ENCODE measurements at places on chromosomes 12 and 14.

DNA sequence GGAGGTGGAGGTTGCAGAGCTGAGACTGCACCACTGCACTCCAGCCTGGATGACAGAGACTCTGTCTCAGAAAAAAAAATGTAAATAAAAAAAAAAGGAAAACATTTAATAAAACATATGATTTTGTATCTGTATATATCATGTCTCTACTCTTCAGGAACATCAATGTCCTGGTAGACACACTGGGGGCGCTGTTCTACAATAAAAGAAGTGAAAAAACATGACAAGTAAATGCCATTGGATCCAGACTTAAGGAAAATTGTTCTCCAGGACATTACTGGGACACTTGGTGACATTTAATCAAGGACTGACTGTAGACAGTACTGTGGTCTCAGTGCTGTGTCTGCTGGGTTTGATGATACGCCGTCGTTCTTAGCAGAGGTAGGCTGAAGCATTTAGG, 15.5 kb upstream of the KLC1 start:
- no peak for DNase-seq

DNA sequence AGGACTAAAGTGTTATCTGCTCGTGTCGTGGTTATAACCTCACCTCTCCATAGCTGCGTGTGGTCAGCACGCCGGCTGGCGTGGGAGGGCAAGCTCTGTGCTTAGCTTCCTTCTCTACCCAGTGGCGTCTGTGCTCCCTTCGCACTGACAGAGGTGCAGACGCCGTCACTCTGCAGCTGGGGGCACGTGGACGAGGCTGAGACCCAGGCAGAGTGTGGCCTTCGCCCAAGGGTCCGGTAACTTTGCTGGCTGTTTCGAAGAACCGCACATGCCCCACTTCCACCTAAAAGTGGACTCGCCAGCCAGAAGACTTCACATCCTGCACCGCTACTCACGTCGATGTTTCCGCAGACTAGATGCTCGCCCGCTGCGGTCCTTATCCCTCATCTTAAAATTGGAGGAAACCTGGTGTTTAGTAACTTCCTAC, 35.9 kb upstream of the DYNC1H1 start:
- no peak for DNase-seq

GRCh38 chr12:128133321-128134073, 133.5 kb upstream of the TMEM132C start:
- DNase-seq: no peak

- DNase-seq: no peak
These were observed 1797.9 kb upstream of the SEL1L start for GRCh38 chr14:83331513-83331912.

DNA sequence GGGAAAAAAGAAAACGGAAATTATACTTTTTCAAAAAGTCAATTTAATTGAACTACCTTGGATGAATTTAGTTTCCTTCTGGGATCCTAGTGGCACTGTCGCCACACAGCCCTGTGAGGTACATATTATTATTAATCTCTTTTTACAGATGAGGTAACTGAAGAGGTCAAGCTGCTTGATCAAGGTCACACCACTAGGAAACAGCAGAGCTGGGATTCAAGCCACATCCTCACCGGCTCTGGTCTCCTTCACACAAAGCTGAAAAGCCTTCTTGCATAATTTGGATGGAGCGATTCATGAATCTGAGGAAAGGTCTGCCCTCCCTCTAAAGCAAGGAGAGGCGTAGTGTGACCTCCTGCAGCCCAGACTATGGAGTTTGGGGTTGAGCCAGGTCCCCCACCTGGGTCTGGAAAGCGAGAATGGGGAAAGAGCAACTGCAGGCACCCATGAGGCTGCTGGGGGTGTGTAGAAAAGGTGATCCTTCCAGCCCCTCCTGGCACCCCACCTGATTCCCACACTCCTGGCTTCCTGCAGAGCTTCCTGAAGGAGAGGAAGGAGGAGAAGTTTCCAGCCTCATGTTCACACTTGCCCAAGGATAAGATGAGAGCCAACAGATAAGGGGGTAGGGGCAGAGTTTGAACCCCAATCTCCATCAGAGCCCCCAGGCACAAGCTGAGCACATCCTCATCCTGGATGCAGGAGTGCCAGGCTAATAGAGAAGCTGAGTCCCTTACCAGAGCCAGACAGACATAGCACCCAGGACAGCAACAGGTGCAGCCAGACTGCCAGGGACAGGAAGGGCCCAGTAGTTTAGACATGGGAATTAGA, 3.9 kb upstream of the KRT79 start:
- DNase-seq: no peak

- DNase-seq: no peak
These were observed 267.9 kb downstream of the TMTC2 start for GRCh38 chr12:82954572-82954971.

GRCh38 chr12:49703647-49704137, 3.5 kb downstream of the FMNL3 start:
- no peak for DNase-seq
